CD4-positive, alpha-beta T cell treated with Interleukin-15 for 1 hour (primary cell): ENCODE measurements at places on chromosomes 12 and 14.

GRCh38 chr14:76753541-76754198 is 7.6 kb upstream of the VASH1 start:
- no peak for DNase-seq

DNA sequence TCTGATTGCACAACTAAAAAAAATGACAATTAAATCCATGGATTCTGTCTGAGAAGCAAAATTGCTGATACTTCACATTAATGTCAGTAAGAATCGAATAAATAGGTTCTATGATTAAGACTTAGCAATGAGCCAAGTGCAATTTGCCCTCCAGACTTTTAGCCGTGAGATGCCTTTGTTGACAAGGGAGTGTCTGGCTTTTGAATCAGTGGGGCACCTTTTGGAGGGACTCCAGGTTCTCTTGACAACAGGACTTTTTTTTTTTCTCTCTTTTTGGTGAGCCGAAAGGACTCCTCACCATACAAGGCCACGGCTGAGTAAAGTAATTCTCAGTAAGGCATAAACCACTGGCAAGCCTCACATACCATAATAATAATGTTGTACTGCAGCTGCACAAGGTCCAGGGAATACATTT is 4.7 kb upstream of the MDM1 start:
- DNase-seq = no peak

GRCh38 chr12:53476769-53477209 is 22.5 kb downstream of the MAP3K12 start:
- DNase-seq = no peak

DNA sequence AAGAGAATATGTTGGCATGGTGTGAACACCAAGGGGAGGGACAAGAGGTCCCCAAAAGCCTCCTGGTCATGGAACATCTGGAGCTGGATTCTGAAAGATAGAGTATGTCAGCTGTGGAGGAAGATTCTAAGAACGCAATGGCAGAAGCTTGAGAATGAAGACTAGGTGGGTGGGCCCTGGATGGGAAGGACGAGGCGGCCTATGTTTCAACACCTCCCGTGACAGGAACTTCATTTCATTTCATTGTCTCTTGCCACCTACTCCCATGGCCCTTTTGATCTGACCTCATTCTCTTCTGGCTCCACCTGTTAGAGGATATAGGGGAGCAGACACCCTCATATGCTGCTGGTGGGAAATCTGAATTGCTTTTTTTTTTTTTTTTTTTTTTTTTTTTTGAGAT is 3.3 kb downstream of the UNG start:
- DNase-seq = no peak

GRCh38 chr12:110739488-110739887 is 3.2 kb downstream of the PPP1CC start:
- DNase-seq = no peak

DNA sequence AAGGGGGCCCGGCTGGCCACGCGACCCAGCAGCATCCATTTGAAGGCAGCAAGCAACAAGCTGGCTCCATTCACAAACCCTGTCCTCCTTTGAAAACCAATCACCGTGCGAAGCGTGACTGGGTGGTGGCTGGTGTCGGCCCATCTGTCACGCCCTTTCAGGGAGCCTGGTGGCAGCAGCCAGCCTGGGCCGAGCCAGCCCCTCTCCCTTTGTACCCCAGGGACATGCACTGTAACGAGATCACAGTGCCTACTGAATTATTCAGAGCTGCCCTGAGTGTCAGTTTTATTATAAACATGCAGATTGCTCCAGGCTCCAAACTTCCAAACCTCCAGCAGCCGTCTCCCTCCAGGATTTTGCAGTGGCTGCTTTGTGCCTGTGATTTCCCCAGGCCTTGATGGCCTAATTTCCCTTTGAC is 22.3 kb upstream of the CTDSP2 start:
- no peak for DNase-seq

DNA sequence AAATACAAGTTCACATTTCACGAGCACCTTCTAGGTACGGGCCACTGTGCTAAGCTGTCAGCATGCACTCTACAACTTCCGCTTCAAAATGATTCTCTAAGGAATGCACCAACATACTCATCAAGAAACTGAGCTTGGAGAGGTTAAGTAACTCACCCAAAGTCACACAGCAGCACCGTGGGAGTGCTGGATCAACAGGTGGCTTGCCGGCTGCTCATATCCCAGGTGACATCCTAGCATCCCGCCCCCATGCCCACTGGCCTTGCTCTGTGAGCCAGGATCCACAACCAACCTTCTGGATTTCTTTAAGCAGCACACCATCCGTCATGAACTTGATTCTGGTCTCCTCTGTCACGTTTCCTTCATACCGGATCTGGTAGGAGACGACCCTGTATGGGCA is 16.7 kb downstream of the DHX37 start:
- DNase-seq = no peak

- no peak for DNase-seq
These were observed 40.3 kb upstream of the CFL2 start for GRCh38 chr14:34754687-34755086.

DNA sequence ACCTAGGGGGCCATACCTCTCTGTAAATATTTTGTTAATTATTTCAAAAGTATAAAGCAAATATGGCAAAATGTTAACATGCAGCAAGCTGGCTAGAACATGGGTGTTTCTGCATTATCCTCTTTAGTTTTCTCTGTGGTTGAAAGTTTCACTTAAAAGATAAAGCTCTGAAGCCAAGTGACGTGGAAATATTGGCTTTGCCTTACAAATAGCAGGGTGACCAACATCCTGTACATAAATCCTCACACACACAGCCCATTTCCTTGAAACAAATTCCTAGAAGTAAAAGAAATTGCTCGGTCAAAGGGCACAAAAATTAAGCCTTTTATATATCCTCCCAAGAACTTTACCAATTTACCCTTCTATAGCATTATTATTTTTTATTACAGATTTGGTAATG is 10.6 kb upstream of the VWF start:
- DNase-seq = no peak

DNA sequence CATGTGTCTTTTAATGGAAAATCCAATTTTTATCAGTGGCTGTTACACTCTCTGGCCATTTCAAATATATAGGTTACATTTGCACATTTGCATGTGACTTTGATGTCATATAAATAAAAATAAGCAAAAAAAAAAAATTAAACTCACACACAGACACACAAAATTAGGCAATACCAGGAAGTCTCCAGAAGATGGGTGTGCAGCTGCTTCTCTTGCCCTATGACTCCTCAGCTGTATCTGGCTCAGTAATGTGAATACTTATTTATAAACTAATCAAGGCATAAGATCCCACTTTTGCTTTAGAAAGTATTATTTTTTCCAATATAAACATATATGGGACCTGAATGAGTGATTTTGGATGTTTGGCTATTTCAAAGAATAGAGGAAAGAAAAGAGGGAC is 461.1 kb downstream of the LRIG3 start:
- DNase-seq = no peak

DNA sequence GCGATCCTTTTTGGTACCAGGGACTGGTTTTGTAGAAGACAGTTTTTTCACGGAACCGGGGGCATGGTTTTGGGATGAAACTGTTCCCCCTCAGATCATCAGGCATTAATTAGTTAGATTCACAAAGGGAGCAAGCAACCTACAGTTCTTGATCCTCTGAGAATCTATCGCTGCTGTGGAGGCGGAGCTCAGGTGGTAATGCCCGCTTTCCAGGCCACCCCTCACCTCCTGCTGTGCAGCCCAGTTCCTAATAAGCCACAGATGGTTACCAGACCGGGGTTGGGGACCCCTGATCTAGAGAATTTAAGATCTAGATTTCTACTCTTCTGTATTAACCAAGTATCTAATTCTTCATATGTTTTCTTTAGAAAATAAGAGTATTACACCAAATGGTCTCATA is 4.8 kb downstream of the ARHGAP5 start:
- DNase-seq = no peak

- DNase-seq = no peak
These were observed 54.3 kb upstream of the TMCC3 start for GRCh38 chr12:94704452-94705306.

- no peak for DNase-seq
These were observed 11.5 kb downstream of the CCDC198 start for GRCh38 chr14:57482120-57482519.

DNA sequence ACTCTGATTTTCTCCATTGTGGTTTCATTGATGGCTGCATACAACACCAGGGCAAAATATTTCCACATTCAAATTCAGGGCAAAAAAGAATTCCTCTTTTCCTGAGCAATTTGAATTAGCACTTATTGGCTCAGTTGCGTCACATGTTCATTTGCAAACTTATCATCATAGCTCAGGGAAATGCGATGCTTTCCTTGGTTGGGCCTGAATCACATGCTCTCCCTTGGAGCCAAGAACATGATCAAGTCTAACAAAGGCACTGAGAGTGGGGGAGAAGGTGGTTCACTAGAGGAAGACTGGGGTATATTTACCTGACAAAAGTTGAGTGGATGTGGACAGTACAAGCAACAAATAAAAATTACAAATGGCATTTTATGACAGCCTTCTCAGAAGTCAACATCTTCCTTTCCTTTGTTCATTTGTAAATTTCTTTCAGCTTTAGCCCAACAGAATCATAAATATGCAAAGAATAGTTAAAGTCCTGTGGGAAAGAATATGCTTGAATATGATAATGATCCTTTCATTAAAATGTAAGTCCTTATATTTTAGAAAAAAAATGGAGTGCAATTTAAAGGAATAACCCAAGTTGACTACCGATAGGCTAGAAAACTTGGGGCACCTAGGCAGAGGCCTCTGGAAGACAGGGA is 277.2 kb downstream of the NEDD1 start:
- DNase-seq = no peak

DNA sequence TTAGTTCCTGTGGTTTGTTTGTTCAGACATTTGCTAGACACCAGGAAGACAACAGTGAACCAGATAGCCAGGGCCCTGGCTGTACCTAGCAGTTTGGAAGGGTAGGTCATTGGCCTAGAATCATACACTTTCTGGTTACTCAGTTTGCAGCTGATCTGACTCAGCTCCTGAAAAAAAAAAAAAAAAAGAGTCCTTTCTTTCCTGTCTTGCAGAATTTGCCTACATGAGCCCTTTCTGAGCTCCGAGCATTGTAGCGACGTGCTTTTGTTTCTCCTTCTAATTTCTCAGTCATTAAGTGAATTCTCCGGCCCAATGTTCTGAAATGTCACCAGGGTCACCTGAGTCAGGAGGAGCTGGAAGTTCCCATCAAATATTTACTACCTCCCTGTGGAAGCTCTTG is 2.4 kb downstream of the CABP1 start:
- no peak for DNase-seq

DNA sequence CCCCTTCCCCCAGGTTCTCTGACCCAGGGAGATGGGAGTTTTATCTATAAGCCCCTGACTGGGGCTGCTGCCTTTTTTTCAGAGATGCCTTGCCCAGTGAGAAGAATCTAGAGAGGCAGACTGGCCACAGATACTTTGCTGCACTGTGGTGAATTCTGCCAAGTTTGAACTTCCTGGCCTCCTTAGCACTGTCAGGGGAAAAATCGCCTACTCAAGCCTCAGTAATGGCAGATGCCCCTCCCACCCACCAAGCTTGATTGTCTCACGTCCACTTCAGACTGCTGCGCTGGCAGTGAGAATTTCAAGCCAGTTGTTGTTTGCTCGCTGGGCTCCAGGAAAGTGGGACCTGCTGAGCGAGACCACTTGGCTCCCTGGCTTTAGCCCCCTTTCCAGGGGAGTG is 31.7 kb downstream of the KLRK1 start:
- no peak for DNase-seq

DNA sequence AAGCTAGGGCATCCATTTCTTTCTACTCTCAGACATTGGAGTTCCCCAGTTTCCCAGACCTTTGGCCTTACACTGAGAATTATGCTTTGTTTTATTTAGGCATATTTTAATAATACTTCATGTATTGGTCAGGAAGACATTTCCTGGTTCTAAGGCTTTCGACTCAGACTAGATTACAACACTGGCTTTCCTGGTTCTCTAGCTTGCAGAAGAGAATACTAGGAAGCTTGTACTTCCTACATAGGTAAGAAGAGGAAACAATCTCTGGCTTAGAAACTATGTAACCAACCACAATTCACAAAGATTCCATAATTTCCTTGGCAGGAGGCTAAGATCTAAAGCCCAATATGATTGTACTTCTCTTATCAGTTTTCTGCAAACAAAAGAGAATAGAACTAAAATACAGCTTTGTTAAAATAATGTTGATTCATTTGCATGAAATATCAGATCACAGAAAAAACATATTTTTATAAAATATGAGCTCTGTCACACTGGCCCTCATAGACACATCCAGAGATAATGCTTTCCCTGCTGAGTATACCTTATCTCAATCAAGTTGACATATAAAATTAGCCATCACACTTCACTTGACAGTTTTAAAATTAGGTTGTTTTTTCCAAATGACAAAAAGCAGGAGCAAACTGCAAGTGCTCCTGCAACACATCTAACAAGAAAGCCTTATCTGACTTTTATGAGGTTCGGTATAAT is 30.5 kb downstream of the CLEC2D start:
- DNase-seq = no peak

DNA sequence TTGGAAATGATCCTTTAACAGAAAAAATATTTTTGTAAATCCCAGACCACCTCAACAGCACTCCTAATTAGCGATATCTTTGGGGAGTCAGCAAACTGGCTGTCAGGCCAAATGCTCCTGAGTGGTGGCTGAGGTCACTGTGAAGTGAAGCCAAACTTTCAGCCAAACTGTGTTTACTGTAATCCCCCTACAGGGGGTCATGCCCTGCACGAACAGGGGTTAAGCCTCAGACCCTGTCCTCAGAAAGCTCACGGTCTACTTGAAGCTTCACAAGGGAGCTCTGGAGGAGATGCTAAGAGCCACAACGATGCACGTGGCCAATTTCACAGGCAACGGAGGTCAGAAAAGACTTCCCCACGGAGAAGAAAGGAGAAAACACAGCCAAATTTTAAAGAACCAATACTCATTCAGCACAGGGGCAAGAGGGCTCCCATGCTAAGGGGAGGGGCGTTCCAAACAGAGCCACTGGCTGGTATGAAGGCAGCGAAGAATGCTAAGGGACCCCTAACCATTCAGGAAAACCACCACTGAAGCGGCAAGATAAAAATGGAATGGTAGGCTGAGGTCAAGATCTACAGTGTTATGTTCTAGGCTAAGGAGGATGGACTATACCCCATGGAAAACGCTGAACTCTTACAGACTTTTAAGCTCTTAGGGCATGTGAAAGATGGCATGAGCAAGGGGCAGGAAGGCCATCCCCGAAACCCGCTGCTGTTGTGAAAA is 105.4 kb downstream of the ITPR2 start:
- no peak for DNase-seq

GRCh38 chr12:10131111-10131690 is 1.2 kb upstream of the CLEC7A start:
- no peak for DNase-seq

GRCh38 chr12:6333566-6333965 is 8.3 kb downstream of the TNFRSF1A start:
- DNase-seq = no peak

GRCh38 chr12:51759695-51760094 is 88.8 kb downstream of the FIGNL2 start:
- DNase-seq = no peak

GRCh38 chr14:94467728-94468520 is 8.1 kb downstream of the SERPINA9 start:
- DNase-seq = no peak
